ENCODE measurements at places on chromosomes 12 and 14.

GRCh38 chr14:34931206-34931605, 51.6 kb upstream of the SRP54 start:
- DNase-seq, result peak; percentile 39

- no peak for DNase-seq
Measured at GRCh38 chr12:104546575-104546974, 89.8 kb downstream of the CHST11 start.

- no peak for DNase-seq
Measured at GRCh38 chr12:124564232-124564958, 3.0 kb downstream of the NCOR2 start.

- no peak for DNase-seq
Measured at GRCh38 chr14:71594821-71595220, 337.4 kb upstream of the RGS6 start.

GRCh38 chr12:114140576-114140975, 174.5 kb upstream of the RBM19 start:
- no peak for DNase-seq

DNA sequence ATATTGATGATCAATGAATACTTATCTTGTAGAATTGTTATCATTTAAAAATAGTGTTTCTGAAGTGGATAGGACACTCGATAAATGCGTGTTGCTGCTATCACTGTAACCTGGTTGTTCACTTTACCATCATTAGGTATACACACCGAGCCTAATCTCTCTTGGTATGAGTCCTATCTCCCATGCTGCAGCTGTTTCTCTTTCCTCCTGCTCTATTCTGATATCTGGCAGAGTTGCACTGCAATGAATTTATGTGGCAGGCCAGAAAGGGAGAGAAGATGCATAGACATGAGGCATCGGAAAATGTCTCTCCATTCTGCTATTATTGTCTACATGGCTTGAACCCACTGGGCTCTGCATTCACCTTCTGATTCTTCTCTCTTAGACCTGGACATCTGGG, 26.7 kb downstream of the KCNK10 start:
- no peak for DNase-seq

DNA sequence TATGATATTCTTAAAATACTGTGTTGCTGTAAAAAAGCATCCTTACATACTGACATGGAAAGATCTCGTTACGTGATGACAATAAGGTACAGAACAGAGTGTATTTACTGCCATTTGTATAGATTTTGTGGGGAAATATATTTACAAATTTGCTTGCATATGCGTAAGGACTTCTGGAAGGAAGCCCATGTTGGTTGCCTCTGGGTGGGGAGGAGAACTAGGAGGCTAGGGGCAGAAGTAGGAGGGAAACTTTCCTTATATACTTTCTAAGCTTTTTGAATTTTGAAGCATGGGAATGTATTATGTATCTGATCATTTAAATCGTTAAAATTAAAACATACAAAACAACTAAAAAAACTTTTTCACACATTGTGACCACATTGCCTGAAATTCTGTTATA, 9.7 kb downstream of the MYO1A start:
- no peak for DNase-seq

GRCh38 chr12:88781909-88782308, 201.6 kb upstream of the KITLG start:
- no peak for DNase-seq
